ENCODE measurements at places on chromosomes 11 and 22.

DNA sequence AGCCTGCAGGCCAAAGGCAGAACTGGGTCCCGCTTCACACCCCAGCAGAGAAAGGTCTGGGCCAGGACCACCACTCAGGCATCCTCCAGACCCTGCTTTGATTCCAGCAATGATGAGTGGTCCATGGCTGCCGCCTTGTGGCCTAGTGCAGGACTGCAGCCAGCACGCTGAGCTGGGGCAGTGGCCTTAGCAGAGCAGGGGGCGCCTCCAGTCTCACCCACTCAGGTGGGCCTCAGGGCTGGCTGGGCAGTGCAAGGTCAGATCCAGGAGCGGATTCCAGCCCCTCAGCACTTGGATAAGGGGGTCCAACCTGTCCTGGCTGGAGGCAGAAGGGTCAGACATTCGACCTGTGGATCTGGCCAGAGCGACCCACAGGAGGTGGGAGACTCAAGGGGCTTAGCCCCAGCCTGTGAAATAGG lies 9.6 kb upstream of the PDE2A start:
- peak; percentile 67 for DNase-seq

- DNase-seq, result no peak
Observed at GRCh38 chr22:27546157-27546935, 255.2 kb downstream of the MN1 start.

DNA sequence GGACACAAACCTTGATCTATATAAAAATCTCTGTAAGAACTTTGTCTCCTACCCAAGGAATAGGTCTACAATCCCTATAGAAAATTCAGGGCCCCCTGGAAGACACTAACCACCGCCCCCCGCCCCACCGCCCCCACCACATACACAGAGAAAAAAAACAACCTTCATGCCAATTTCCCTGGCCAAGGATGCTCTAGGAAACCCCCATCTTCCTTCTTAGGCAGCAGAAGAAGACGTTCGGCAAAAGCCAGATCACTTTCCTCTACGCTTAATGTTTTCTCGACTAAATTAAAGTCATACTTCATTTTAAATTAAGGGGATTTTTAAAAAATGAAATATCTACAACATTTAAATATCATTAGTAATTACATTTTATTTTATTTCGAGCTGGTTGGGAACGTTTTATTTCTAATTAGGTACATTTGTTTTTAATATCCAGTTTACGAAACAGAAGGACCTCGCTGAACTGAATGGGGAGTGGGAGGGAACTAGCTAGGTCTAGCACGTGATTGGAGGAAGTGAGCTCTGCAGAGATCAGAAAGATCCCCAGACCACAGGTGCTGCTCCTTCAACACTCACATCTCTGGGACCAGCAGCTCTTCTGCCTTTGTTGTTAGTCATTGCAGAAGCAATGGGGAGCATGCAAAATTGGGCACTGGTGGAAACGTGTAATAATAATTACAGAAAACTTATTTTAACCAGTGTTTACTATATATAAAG lies 472.3 kb downstream of the MN1 start:
- no peak for DNase-seq

DNA sequence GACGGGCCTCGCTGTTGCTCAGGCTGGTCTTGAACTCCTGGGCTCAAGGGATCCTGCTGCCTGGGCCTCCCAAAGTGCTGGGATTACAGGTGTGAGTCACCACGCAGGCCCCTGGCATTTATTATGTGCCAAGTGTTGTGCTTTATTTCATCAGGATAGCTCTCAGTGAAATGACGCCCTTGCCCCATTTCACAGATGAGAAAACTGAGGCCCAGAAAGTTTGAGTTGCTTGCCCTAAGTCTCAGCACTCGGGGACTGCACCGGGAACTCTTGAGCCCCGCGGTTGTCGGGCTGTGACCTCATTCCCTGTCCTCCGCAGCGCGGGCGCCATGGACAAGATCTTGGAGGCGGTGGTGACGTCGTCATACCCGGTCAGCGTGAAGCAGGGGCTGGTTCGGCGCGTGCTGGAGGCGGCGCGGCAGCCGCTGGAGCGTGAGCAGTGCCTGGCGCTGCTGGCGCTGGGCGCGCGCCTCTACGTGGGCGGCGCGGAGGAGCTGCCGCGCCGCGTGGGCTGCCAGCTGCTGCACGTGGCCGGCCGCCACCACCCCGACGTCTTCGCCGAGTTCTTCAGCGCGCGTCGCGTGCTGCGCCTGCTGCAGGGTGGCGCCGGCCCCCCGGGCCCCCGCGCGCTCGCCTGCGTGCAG lies 7.3 kb downstream of the USP35 start:
- DNase-seq, result no peak

DNA sequence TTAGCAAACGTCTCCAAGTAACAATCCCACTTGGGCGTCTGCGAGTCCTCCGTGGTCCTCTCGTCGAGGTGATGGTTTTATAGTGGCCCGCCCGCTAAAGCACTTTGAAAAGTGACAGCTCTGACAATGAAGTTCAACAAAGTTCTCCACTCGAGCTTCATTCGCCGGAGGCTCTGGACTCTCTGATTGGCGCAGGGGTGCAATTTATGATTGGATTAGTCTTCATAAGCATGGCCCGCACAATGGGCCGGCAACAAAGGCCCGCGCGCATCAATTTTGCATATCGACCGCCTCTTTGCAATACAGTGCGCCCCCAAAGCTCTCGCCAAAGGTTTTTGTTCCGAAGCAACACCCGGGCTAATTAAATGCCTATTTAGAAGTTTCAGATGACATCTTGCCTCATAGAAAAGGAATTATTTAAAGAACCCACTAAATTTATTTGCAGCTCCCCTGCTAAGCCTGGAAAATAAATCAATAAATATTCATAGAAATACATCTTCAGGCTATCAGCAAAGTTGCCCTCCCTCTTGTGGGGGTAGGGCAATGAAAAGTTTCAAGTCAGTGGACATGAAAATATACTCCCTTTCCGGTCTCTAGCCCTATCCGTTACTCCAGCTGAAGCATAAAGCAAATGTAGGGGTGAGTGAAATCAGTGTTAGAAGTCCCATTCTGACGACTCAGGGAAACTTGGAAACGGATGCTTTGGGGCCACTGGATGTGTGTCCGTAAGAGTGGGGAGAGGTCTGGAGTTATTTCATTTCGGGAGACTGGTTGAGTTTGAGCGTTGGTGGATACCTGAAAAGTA lies at the start of gene DBX1:
DBX1 (minus strand) TSS at position 51 of the 805 bp plus-strand sequence. CDS start 151 bp downstream, outside the sequence.
- DNase-seq, result no peak

- no peak for DNase-seq
Observed at GRCh38 chr11:132898021-132898420, 634.3 kb downstream of the OPCML start.

DNA sequence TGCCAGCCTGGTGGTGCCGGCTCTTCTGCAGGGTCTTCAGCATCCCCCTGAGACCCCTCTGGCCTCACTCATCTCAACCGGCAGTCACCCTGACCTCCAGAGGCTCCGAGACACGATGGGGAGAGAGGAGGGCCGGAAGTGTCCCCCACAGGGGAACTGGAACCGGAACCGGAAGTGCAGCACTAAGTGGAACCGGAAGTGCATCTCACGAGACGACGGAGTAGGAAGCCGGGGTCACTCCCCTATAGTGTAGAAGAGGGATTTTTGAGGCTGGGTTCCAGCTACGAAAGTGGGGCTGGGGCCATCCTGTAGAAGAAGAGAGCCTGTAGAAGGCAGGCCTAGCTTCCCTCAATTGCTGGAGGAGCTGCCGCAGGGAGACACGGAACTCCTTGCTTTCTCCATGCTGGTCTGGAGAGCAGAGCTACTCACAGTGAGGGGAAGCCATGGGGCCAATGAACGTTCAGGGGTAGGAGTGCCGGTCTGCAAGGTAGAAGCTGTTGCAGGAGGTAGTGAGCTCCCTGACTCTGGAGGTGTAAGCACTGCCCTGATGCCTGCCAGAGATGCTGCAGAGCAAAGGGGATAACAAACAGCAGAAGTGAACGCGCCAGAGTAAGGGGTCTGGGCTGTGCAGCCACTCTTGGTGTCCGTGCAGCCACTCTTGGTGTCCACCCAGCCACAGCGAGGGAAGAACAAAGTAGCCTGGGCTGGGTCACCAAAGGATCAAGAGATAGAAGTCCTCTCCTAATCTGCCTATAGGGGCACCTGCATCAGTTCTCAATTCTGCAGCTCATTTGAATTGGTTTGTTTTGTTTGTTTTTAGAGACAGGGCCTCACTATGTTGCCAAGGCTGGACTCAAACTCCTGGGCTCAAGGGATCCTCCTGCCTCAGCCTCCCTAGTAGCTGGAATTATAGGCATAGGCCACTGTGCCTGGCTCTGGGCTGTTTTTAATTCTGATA lies 21.9 kb downstream of the SCUBE1 start:
- DNase-seq, result no peak

DNA sequence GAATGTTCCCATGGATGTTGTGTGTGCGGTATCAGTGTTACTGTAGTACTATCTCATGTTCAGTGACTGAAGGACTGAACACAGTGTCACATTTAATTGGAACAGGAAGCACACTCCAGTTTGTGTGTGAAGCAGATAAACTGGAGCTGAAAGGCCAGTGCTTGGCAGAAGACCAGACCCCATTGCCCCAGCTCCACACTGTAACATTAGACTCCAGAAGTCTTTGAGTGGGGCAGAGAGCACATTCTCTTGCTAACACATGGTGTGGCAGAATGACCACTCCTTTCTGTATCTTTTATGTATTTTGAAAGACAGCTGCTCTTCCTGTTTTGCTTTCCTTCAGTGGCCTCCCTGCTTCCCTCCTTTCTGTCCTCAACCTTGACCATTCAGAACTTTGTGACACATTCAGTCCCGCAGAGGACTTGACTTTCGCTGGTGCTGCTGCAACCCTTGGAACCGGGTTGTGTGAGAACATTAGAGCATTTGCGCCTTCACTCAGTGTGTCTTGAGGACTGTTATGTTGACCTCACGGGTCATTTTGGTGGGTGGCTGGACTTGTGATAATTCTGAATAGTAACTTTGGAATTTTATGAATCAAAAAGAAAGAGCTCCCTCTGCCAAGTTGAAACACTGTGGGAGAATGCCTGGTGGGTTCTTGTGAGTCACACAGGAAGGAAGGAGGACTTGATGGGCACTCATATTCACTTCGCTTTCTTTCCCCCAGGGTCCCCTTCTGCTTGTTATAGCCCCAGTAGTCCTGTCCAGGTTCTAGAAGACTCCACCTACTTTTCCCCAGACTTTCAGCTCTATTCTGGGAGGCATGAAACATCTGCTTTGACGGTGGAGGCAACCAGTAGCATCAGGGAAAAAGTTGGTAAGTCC lies 26.4 kb downstream of the AMOTL1 start:
- no peak for DNase-seq

- DNase-seq, result no peak
Observed at GRCh38 chr11:11072067-11072466, 214.2 kb upstream of the ZBED5 start.

GRCh38 chr11:31246451-31247165 lies 122.9 kb downstream of the DCDC1 start:
- no peak for DNase-seq

- DNase-seq, result no peak
Observed at GRCh38 chr11:61593151-61593550, 12.3 kb upstream of the SYT7 start.

DNA sequence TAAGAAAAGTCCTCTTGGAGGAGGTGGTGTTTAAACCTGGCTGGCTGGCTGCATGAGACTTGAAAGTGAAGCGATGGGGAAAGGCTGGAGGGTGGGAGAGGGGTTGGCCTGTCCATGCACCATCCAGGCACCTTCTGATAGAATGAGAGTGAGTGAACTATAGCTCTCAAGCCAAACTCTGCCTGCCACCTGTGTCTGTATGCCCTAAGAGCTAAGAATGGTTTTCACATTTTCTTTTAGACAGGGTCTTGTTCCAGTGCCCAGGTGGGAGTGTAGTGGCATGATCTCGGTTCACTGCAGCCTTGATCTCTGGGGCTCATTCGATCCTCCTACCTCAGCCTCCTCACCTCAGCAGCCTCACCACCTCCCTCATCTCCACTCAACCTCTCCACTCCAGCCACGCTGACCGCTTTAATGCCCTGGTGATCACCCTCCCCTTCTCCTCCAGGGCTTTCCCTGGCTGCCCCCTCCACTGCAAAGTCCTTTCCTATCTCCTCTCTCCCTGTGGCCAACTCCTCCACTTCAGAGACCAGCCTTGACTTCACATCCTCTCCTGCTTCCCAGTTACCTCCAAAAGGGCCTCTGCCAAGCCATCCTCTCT lies 38.3 kb upstream of the DKK3 start:
- no peak for DNase-seq

- DNase-seq, result no peak
Observed at GRCh38 chr11:3375552-3375951, 3.4 kb downstream of the ZNF195 start.

DNA sequence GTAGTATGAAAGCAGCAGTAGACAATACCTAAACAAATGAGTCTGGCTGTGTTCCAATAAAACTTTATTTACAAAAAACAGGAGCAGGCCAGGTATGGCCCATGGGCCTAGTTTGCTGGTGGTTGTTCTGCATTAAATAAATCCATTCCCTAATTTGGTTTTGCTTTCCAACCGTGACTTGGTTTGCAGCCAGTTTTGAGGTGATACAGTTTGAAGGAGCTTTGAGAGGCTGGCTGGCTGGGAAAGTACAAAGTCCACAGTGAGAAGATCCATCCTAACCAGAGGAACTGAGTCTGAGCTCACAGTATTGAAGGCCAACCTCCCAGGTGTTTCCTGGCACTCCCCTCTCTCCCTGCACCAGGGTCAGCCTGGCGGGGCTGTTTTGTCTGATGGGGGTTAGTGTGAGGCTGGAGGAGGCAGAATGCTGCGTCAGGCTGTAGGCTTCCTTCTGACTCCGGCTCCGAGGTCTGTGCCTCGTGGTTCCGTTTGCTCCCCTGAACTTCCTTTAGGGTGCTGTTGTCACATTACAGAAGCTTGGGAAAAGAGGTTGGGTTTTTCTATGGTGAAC lies 129.5 kb downstream of the MICAL2 start:
- no peak for DNase-seq

- no peak for DNase-seq
Observed at GRCh38 chr22:39405346-39406085, 5.9 kb downstream of the TAB1 start.

GRCh38 chr11:100214791-100215190 lies 472.3 kb upstream of the ARHGAP42 start:
- no peak for DNase-seq

- DNase-seq, result no peak
Observed at GRCh38 chr11:117392001-117392690, 64.5 kb downstream of the CEP164 start.

- no peak for DNase-seq
Observed at GRCh38 chr22:46678785-46679700, 58.9 kb downstream of the GRAMD4 start.

DNA sequence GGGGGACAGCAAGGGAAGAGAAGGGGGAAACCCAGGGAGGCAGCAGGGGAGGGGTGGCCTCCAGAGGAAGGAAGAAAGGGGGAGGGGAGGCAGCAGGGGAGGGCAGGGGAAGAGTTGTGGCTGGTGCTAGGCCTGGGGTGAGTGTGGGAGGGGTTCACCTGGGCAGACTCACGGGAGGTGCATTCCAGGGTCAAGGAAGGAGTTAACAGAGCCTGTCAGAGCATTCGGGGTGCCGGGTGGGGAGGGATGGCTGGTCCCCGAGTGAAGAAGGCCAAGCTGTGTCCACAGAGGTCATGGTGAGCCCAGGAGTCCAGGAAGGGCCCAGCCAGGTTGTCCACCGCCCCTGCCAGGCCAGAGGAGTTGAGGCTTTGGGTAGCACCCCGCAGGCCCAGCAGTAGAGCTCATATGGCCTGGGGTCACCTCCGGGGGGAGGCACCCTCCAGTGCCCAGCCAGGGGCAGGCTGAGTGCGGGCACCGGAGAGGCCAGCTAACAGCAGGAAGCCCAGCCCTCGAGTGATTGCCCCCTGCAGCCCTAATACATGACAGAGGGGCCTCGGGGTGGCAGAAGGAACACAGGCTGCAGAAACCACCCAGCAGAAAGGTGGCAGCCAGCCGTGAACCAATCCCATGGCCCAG lies 31.1 kb upstream of the PPARA start:
- DNase-seq, result no peak

Data from central memory CD8-positive, alpha-beta T cell (primary cell).